Stimulated activated CD8-positive, alpha-beta memory T cell treated with anti-CD3 and anti-CD28 coated beads, Interleukin-2, amount 100 ng/mL, for 1 hour (primary cell): ENCODE measurements at places on chromosomes 16 and 17.

DNA sequence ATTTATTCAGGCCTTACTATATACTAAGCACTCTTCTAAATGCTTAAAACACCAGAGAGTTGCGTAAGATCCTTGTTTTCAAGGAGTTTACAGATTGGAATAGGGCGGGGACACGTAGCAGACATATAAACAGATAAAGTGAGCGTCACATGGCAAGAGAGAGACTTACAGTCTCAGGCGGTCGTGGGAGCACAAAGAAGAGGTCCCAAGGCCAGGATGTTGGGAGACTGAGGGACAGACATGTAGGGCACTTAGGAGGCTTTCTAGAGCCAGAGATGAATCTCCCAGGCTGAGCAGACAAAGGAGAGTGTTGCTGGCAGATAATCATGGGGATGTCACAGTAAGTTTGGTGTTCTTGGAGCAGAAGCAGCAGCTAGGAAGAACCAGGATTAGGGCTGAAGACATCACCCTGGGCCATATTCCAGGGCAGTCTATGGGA lies 119.1 kb upstream of the ANKFN1 start:
- no peak for DNase-seq

- no peak for DNase-seq
Observed at GRCh38 chr16:19563377-19563776, 7.9 kb downstream of the VPS35L start.

DNA sequence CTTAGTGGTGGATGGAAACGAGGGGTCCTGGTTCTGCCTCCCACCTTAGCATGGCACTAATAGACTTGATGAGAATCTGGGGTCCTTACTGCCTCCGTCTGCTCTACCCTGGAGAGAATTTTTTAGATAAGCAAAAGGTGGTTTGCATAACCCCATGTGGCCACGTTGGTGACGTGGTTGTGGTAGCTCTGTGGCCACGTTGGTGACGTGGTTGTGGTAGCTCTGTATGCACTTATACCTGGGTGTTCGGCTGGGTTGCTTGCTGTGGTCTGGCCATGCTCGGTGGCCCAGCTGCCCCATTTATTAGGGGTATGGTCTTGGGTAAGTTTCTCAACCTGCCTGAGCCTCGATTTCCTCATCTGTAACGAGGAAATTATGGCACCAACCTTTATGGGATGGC lies 13.0 kb downstream of the SPIRE2 start:
- peak; percentile 47 for DNase-seq

- DNase-seq, result peak; percentile 34
Observed at GRCh38 chr17:63445571-63445953, 544 bp downstream of the CYB561 start.
